ENCODE measurements at places on chromosomes 1 and 21.

DNA sequence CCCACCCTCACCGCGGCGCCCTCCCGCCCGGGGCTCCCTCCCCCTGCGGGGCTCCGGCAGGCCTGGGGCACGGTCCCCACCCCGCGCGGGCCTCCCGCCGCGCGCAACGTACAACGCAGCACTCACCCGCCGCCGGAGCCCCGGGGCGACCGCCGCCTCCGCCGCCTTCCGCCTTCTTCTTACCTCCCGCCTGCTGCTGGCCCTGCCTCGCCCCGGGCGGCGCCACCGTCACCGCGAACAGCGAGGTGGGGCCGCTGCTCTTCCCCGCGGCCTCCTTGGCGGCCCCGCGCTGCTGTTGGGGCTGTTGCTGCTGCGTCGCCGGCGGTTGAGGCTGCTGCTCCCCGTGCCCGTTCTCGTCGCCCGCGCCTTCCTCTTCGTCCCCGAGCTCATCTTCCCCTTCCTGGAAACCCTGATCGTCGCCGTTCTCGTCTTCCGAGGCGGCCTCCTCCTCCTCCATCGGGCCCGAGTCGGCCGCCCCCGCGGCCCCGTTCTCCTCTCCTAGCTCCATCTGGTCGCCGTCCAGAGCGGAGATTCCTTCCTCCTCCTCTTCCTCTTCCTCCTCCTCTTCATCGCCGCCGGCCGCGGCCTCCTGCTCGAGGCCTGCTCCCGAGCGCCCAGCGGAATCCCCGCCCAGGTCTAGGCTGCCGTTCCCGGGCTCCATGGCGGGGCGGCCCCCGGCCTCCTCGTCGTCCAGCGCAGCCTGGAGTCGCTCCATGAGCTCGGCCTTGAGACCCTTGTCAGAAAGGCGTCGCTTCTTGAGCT lies 671 bp downstream of the HNRNPU start:
- DNase-seq, result no peak

DNA sequence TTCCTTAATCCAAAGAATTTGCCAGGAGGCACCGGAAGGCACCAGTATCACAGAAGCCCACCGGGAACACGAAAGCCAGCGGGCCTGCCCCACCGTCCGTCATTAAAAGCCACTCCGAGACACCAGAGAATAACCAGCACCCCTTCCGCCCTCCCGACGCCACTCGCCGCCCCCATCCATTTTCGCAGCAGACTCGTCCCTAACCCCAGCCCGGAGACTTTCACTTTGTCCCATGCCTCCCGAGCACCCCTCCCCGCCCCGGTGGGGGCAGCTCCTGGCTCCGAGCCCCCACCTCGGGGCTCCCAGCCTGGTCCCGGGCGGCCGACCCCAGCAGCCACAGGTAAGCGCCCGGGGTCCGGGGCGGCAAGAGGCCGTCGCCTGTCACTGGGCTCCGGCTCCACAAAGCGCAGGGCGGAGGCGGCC lies 105.4 kb downstream of the SLC45A1 start:
- DNase-seq, result no peak

DNA sequence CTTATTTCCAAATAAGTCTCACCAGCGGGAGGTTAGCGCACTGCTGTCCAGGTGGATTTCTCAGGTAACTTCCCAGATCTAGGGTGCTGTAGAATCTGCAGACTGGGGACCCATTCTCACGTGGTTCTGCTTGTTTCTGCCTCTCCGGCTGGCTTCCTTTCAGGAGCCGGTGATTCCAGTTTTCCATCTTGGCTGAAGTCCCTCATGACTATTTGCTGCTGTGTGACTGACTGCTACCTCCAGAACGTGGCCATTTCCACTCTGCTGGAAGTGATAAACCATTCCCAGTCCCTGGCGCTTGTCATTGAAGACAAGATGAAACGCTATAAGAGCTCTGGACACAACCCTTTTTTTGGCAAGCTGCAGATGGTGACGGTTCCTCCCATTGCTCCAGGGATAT lies 76.0 kb downstream of the DOP1B start:
- no peak for DNase-seq

- DNase-seq, result no peak
Measured at GRCh38 chr21:43925609-43926008, 60.6 kb downstream of the AGPAT3 start.

GRCh38 chr1:157403608-157404007 lies 148.7 kb downstream of the FCRL5 start:
- no peak for DNase-seq

DNA sequence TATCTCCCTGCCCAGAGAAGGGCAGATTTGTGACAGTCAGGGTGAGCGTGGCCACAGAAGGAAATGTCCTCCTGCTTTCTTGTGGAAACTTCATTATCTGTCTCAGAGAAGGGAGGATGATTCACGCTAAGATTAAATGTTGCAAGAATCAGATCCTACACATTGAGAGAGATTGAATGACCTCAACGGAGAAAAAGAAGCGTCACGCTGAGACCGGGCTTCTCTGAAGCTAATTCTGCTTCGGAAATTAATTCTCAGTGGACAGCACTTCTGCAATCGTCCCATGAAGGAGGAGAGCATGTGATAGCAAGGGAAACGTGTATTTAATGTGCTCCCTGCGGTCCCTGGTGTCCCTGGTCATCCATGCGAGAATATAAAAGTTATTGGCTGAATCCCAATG lies 19.8 kb upstream of the C1orf21 start:
- DNase-seq, result no peak

DNA sequence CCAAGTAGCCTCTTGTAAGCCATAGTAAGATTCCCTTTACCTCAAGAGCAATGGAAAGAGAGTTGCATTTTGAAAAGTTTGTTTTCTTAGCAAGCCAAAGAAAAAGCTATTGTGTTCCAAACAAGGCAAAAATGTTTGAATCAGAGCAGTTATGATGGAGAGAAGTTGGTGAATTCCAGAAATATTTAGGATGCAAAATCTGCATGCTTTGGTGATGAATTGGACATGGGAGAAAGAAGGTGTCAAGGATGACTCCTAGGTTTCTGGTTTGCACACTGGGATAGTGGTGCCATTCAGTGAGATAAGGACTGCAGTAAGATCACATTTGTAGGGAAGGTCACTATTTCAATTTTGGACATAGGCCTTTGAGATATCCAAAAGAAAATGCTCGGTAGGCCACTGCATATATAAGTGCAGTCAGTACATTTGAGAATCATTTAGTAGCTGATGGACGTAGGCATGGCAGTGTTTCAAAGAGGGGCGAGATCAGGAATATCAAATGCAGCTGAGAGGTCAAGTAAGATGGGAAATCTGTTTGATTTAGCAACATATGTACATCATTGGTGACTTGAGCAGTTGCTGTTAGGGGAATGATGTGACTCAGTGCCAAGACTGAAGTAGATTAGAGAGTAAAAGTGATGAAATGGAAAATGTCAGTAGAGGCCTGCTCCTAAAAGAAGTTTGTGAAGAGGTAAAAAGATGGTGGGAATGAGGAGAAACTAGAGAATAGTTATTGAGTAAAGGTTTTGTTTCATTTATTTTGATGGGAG lies 33.9 kb upstream of the GPR25 start:
- no peak for DNase-seq

- no peak for DNase-seq
Measured at GRCh38 chr1:94855307-94855700, 35.1 kb downstream of the SLC44A3 start.

GRCh38 chr1:27623327-27624212 lies 11.4 kb downstream of the FGR start:
- no peak for DNase-seq

- DNase-seq, result peak; percentile 38
Measured at GRCh38 chr1:6523566-6523965, 30.7 kb downstream of the NOL9 start.

GRCh38 chr1:187477103-187477502 lies 648.4 kb downstream of the PLA2G4A start:
- no peak for DNase-seq

All from NCI-H1417 (cell line).